A549 (cell line): ENCODE measurements at places on chromosomes 5 and 9. TPM values are rescaled to one million over a fixed set of nuclear protein-coding genes. Genes with fewer than 3 reads are reported as not detected.

TMOD1 gene
- polyA plus RNA-seq: 0.62 to 0.98 TPM (median 0.80 TPM) in 3 replicates

GPSM1 gene
- polyA plus RNA-seq: 8.2 to 9.9 TPM (median 8.8 TPM) in 3 replicates

MEGF10 gene
- polyA plus RNA-seq: not detected in 3 replicates

SLC9A3 gene
- polyA plus RNA-seq: 1.3 TPM in 3 replicates

C9orf153 gene
- polyA plus RNA-seq: 0.06 to 0.17 TPM (median 0.16 TPM) in 3 replicates

HACD4 gene
- polyA plus RNA-seq: 1.4 to 1.8 TPM (median 1.5 TPM) in 3 replicates

AGTPBP1 gene
- 8.9 to 9.4 TPM (median 9.0 TPM) in 3 replicates for polyA plus RNA-seq

- DNase-seq: no peak
These were observed 1398.7 kb downstream of the PTPRD start for GRCh38 chr9:9214066-9214465.

- DNase-seq: no peak
These were observed 20.4 kb downstream of the UHRF2 start for GRCh38 chr9:6433410-6433809.

DNA sequence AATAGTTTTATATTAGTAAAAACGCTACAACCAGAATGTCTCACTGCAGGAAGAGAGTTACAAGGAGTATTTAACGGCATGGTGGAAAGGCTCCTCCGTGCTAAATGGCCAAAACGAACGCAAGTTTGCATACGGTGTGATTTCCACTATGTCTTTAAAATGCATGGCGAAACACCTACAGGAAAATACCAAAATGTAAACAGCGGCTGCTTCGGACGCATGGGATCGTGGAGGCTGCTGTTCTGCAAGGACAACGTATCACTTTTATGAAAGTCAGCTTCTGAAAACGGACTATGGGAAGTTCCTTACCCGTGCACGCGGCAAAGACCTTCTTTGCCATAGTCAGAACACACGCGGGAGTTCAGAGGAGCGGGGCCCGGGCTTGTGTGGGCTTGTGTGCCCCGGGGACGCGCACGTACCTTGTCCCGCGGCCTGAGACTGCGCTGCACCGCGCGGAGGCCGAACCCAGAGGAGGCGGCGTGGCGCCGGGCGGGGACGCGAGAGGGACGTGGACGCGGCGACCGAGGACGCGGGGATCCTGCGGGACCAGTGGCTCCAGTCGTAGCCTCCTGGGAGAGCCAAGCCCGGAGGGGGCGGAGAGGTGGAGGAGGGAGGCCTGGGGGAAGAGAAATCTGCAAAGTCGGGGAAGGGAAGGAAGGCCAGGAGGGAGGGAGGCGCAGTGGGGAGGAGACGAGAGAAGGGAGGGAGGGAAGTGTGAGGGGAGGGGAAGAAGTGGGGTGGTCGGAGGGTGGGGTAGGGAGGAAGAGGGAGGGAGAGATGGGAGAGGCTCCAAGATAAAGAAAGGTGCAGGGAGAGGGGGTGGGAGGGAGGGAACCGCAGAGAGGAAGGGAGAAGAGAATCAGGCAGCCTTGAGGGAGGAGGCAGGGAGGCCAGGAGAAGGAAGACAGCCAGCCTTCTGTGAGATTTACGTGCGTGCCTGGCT lies at the start of gene CMBL:
TSS of gene CMBL (minus strand) at position 697 of the 943 bp plus-strand sequence. CDS start 17,140 bp downstream, outside the sequence.
- DNase-seq: no peak

DNA sequence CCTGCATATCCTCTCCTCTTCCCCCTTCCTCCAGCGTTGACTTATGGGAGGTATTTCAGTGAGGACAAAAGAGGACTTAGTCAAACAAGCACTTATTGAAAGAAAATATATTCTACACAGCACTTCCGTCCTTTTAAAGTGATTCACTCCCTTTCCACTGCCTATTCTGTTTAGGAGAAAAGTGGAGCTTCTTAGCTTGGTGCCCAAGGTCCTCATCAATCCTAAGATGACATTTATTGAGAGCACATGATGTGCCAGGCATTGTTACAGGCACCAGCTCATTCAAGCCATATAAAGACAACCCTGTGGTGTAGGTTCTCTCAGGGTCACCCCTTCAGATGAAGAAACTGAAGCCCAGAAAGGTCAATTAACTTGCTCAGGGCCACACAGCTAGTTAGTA lies 95.9 kb downstream of the KCNIP1 start:
- no peak for DNase-seq

DNA sequence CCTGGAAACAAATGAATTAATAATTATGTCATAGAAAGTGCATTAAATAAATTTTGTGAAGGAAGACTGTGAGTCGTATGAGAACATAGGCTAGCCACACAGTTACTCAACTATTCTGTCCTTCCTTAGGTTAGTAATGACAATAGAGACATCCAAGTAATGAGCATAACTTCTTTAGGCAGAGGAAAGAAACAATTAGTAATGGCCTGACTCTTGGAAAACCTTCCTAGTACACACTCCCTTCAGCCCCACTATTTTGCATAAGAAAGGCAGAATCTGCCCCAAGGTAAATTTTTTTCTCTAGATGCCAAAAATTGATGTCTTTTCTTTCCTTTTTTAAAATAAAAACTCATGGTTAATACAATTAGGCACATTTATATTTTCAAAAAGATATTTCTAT lies 1619.0 kb upstream of the WWC1 start:
- no peak for DNase-seq

DNA sequence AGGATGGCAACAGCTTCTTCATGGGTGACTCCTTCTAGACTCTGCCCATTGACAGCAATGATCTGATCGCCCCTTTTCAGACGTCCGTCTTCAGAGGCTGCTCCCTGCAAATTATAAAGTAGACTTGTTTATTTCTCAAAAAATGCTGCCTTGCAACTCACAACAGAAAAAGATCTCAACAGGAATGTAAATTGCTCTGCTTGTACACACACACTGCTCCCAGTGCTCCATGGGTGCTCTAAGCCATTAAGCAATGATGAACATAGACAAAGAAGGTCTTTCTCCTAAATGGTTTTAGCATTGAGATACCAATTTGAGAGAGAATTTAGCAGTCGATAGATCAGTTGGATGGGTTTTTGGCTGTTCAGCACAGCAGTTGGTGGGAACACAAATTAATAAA lies 172.5 kb downstream of the MPDZ start:
- DNase-seq: no peak

- no peak for DNase-seq
These were observed 32.2 kb upstream of the FRMD3 start for GRCh38 chr9:83570359-83570758.

DNA sequence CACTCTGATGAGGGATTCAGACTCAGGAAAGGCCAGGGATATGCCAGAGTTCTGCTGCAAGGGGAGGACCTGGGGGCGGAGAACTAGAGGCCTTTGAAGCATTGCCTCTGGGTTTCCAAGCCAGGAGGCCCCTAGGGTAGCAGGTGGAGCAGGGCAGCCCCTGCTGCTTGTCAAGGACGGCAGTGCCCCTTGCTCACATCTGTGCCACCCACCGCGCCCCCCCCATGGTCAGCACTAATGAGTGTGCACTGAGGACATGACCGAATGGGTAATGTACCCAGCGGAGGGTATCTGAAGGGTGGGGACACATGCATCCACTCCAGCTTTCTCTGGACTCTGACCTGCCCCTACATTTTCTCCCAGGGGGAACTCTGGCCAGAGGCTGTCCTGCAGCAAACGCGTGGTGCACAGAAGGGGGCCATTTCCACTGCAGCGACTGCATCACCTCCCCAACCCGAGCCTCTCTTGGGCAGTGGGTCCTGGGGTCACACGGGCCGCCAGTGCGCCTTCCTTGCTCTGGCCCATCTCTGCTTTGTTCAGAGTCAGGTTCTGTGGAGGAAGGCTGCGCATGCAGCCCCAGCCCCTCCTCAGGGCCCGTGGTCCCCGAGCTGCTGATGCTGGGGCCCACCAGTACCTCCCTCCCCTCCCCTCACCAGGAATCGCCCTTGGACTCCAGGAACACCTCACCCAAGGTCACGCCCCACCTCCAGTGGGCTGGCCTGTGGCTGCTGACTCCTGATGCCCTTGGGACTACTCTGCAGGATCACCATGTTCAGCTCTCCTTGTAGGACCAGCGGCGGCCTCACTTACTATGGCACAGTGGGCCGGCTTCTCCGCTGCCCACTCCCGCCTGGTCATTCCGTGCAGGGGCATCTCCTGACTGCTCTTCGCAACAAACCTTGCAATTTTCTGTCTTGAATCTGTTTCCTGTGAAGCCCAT lies 31.2 kb downstream of the STC2 start:
- DNase-seq: no peak
